ENCODE measurements at places on chromosomes 4 and X.
A peak's percentile ranks its signal among the peaks of the same experiment; 100 is the strongest.

DNA sequence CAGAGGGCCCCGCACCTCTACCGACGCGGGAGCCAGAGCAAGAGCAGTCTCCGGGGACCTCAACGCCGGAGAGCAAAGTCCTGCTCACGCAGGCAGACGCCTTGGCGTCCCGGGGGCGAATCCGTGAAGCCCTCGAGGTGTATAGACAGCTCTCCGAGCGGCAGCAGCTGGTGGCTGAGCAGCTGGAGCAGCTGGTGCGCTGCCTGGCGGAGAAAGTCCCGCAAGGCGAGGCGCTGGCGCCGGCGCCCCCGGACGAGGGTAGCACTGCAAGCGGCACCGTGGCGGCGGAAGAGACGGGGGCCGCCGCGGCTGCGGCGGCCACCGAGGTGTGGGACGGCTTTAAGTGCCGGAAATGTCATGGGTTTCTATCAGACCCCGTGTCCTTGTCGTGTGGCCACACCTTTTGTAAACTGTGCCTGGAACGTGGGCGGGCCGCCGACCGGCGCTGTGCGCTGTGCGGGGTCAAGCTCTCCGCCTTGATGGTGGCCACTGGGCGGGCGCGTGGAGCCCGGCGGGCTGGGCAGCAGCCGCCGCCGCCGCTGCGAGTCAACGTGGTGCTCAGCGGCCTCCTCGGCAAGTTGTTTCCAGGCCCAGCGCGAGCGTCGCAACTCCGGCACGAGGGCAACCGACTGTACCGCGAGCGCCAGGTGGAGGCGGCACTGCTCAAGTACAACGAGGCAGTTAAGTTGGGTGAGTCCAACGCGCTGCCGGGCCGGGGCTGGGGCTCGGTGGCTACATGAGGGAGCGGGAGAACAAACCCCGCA is 672 bp downstream of the LONRF3 start:
- no peak for DNase-seq

- DNase-seq: no peak
Observed at GRCh38 chr4:124437853-124438495, 274.6 kb downstream of the ANKRD50 start.

- DNase-seq: peak; percentile 83
Observed at GRCh38 chr4:157265281-157265680, 44.8 kb downstream of the GRIA2 start.

- DNase-seq: no peak
Observed at GRCh38 chr4:188719794-188720193, 580.6 kb downstream of the TRIML1 start.

DNA sequence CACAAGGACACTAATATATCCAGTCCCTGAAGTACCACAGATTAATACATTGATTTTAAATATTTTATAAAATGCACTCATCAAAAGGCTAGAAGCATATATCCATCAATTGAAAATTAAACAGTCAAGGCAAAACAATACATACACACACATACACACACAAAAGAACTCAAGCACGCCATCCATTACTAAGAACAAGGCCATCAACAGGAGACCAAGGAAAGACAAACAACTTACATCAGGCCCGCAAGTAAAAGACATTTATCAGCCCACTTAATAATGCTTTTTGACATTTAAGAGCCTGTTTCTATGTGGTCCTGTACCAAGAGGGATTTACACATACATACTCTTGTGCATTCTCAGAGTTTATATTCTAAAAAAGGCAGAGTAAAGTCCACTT is 50.0 kb upstream of the ZNF827 start:
- DNase-seq: no peak

GRCh38 chr4:1784395-1784788 is 8.7 kb upstream of the FGFR3 start:
- no peak for DNase-seq

DNA sequence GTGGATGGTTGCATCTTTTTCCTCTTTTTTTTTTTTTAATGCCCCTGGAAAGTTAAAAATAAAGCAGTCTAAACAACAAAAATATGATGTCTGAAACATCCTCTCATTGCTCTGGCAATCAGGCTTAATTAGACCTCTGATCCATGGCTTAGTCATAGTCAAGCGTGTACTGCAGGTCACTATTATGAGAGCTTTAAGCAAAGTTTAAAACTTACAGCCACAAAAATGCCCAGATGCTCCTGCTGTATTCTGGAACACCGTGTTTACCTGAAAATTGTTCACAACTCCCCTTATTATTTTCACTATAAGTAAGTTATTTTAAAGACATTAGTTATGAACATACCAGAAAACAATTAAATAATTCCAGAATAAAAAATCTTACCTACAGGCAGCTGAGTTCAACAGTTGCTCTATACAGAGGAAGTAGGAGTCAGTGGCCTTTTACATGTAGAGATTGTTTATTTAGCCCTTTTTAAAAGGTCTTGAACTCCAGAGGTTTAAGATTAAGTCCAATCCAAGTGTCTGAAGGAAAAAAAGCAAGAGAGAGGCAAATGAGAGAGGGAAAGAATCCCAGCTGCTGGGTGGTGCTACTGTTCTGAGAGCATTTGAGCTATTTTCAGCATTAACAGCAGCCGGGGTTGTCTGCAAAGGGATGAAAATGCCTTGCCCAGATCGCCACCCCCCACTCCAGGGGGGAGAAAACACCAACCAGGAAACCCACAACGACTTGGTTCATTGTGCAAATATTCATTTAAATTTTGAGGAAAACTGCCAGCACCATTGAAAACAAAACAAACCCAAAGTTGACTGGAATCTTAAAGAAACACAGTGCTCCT is 36.9 kb downstream of the SORBS2 start:
- DNase-seq: no peak

GRCh38 chr4:109728385-109728784 is 1.5 kb downstream of the PLA2G12A start:
- no peak for DNase-seq

GRCh38 chrX:109940411-109940810 is 62.5 kb upstream of the TMEM164 start:
- no peak for DNase-seq

- DNase-seq: no peak
Observed at GRCh38 chrX:105758754-105759153, 63.6 kb upstream of the NRK start.

DNA sequence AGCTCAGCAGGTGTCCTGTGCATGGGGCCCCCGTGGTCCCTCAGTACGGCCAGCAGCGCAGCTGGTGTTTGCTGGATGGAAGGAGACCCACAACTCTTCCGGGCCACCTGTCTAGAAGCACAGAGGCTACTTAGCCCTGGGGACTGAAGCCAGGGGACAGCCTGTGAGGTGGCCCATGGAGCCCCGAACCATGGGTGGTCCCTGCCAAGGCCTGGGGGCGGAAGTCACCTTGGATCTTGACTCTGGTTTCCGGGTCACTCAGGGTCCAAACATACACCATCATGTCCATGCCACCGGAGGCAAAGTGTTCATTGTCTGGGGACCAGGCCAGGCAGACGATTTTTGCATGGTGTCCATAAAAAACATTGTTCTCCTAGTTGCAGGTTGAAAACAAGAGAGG is 39.5 kb downstream of the WDR1 start:
- no peak for DNase-seq

GRCh38 chr4:144647590-144647989 is 1.6 kb downstream of the HHIP start:
- DNase-seq: no peak

Measured in NCI-H2171 treated with DMSO at 0.1 percent for 48 hours (cell line).